Activated naive CD4-positive, alpha-beta T cell treated with anti-CD3 and anti-CD28 coated beads for 36 hours (primary cell): ENCODE measurements at places on chromosomes 3 and 15. TPM values are rescaled to one million over a fixed set of nuclear protein-coding genes. Genes with fewer than 3 reads are reported as not detected.

SRGAP3 gene
- 2.5 TPM for total RNA-seq

FEZF2 gene
- not detected for total RNA-seq

DNA sequence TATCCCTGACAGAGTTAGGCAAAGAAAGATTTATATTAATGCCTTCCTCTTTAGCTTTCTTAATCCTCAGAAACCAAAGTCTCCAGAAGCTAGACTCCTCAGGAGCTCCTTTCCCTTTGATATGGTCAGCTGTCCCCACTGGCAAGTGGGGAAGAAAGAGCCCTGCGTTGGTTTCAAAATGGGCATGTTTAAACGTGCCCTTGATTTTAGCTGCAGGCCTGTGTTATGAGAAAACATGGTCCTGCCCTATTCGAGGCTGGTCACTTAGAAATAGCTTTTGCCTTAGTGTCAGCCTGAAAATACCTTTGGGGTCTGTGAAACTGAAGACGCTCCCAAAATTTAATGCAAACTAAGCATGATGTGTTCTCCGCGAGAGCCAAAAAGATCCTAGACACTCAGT, 135.5 kb upstream of the RARB start:
- H3K4me3 ChIP-seq: no peak overlapping the region
- H3K27me3 ChIP-seq: peaks cover 1% of the 10 kb centered on the region
- DNase-seq: no peak

DNA sequence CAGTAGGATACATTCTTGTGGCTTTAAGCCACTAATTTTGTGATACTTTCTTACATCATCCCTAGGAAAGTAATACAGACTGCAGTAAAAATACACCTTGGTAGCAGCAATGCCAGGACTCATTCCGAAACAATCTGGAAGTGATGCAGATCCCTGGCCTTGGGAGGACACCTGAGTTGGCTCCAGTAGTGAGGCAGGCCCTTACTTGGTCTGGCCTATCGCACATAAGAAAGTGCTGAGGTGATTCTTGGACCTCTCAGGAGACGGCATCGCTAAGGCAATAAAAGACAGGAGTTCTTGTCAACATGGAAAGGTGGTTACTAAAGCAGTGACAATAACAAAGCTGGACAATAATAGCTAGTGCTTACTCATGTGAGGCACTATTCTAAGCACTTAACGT, 126.5 kb downstream of the SUCNR1 start:
- no peaks in the 10 kb centered on the region for H3K27me3 ChIP-seq
- H3K4me3 ChIP-seq: no peak overlapping the region
- no peak for DNase-seq
- H3K4me1 ChIP-seq: no peaks in the 10 kb centered on the region
- H3K36me3 ChIP-seq: no peaks in the 10 kb centered on the region

DNA sequence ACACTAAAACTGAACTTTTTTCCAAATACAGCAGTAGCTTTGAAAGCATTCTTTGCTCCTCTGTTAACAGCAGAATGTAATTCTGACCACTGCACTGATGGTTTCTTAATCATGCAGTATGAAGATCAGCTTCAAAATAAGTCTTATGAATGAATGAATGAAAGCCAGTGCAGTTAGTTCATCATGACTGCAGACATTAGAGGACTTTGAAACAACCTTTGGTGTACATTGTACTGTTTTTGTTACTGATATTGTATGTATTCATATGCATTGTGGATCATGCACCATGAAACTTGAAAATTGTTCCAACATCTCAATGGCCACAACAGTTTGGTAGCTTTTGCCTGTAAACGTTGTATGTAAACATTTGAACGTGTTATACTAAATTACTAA, 1.3 kb upstream of the TNIK start:
- DNase-seq: no peak
- no peaks in the 10 kb centered on the region for H3K27me3 ChIP-seq
- peak overlapping the region; percentile 84 for H3K4me3 ChIP-seq
- H3K4me1 ChIP-seq: peaks cover 26% of the 10 kb centered on the region
- peak overlapping the region; percentile 88 for H3K27ac ChIP-seq
- H3K36me3 ChIP-seq: no peaks in the 10 kb centered on the region

DNA sequence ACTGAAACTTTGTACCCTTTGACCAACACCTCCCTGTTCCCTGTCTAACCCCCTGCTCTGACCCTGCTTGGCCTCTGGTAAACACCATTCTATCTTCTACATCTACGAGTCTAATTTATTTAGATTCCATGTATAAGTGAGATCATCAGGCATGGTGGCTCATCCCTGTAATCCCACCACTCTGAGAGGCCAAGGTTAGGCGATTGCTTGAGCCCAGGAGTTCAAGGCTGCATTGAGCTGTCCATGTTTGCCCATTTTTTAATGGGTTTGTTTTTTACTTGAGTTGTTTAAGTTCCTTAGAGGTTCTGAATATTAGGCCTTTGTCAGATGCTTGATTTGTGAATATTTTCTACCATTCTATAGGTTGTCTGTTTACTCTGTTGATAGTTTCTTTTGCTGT, 16.9 kb downstream of the FBXW12 start:
- DNase-seq: no peak
- H3K4me3 ChIP-seq: no peak overlapping the region
- H3K27me3 ChIP-seq: peaks cover 2% of the 10 kb centered on the region
- no peak overlapping the region for H3K27ac ChIP-seq
- H3K4me1 ChIP-seq: no peaks in the 10 kb centered on the region

GRCh38 chr3:110504401-110504800, 567.2 kb upstream of the NECTIN3 start:
- peaks cover 6% of the 10 kb centered on the region for H3K27me3 ChIP-seq
- no peak overlapping the region for H3K4me3 ChIP-seq
- no peak overlapping the region for H3K27ac ChIP-seq
- H3K36me3 ChIP-seq: no peaks in the 10 kb centered on the region

- H3K4me1 ChIP-seq: peaks cover 19% of the 10 kb centered on the region
- H3K4me3 ChIP-seq: no peak overlapping the region
- peaks cover 8% of the 10 kb centered on the region for H3K27me3 ChIP-seq
- H3K27ac ChIP-seq: no peak overlapping the region
These were observed 116.2 kb downstream of the CHSY1 start for GRCh38 chr15:101135532-101136166.

GRCh38 chr15:39919411-39919747, 687 bp downstream of the GPR176 start:
- H3K27ac ChIP-seq: no peak overlapping the region
- peaks cover 20% of the 10 kb centered on the region for H3K27me3 ChIP-seq
- DNase-seq: no peak
- H3K4me3 ChIP-seq: peak overlapping the region; percentile 51

ATP10A gene
- 13.0 TPM for total RNA-seq

WDR76 gene
- 94.0 TPM for total RNA-seq

- no peak for DNase-seq
- peaks cover 7% of the 10 kb centered on the region for H3K36me3 ChIP-seq
- no peak overlapping the region for H3K4me3 ChIP-seq
- H3K27me3 ChIP-seq: no peaks in the 10 kb centered on the region
These were observed 43.8 kb downstream of the TRAK1 start for GRCh38 chr3:42134867-42135464.

- H3K27ac ChIP-seq: no peak overlapping the region
- no peak overlapping the region for H3K4me3 ChIP-seq
- H3K27me3 ChIP-seq: peaks cover 13% of the 10 kb centered on the region
These were observed 488.4 kb downstream of the NR2F2 start for GRCh38 chr15:96818861-96819260.

GRCh38 chr3:84727616-84728015, 231.2 kb upstream of the CADM2 start:
- H3K27me3 ChIP-seq: no peaks in the 10 kb centered on the region
- DNase-seq: no peak
- no peak overlapping the region for H3K27ac ChIP-seq
- no peaks in the 10 kb centered on the region for H3K4me1 ChIP-seq
- no peak overlapping the region for H3K4me3 ChIP-seq

- no peak overlapping the region for H3K4me3 ChIP-seq
- H3K27ac ChIP-seq: no peak overlapping the region
- H3K36me3 ChIP-seq: no peaks in the 10 kb centered on the region
- DNase-seq: no peak
- no peaks in the 10 kb centered on the region for H3K27me3 ChIP-seq
These were observed 96.0 kb downstream of the ABHD5 start for GRCh38 chr3:43786526-43787305.

SLC22A13 gene
- not detected for total RNA-seq

DNA sequence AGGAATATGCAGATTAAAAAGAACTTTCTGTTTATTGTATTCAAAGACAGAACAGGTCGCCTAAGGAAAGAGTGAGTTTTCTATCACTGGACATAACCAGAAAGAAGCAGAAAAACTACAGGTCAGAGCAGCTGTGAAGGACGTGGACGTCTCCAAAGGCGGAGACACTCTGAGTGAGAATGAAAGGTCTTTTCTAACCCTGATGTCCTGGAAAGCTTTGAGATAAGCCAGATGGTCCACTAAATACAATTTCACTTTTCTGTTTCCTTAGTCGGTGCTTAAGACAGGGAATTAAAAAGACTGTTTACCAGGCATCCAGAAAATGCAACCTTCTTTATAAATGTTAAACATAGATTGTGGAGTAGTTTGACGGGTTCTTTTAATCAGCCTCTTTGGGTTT, 360.4 kb downstream of the FGF12 start:
- no peaks in the 10 kb centered on the region for H3K36me3 ChIP-seq
- H3K27ac ChIP-seq: no peak overlapping the region
- H3K4me3 ChIP-seq: no peak overlapping the region
- peaks cover 2% of the 10 kb centered on the region for H3K27me3 ChIP-seq
- H3K4me1 ChIP-seq: no peaks in the 10 kb centered on the region

TRPC1 gene
- 4.8 TPM for total RNA-seq

SMC4 gene
- 191 TPM for total RNA-seq

- no peaks in the 10 kb centered on the region for H3K4me1 ChIP-seq
- H3K36me3 ChIP-seq: no peaks in the 10 kb centered on the region
- no peak for DNase-seq
- no peak overlapping the region for H3K27ac ChIP-seq
- H3K4me3 ChIP-seq: no peak overlapping the region
- no peaks in the 10 kb centered on the region for H3K27me3 ChIP-seq
These were observed 28.4 kb downstream of the TP63 start for GRCh38 chr3:189659571-189659970.

FRG2C gene
- not detected for total RNA-seq

IFT80 gene
- 9.9 TPM for total RNA-seq

NOX5 gene
- not detected for total RNA-seq

DNA sequence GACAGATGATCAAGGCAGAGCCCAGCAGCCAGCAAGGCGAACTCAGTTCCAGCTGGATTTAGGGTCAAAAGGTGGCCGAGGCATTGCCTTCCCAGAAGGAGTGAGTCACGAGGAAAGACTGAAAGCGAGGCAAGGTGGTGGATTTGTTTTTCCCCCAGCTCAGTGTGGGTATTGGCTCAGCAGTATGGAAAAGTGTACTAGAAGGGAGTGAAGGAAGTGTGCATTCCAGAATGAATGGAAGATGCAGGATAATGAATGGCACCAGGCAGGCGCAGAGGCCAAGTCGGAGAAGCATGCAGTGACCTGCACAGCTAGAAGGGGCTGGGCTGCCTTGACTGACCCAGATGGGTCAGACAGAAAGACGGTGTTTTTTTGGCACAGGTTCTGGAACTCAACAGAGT, 46.3 kb downstream of the FOXP1 start:
- no peak for DNase-seq
- H3K4me3 ChIP-seq: no peak overlapping the region
- H3K27ac ChIP-seq: no peak overlapping the region
- peaks cover 13% of the 10 kb centered on the region for H3K4me1 ChIP-seq

DNA sequence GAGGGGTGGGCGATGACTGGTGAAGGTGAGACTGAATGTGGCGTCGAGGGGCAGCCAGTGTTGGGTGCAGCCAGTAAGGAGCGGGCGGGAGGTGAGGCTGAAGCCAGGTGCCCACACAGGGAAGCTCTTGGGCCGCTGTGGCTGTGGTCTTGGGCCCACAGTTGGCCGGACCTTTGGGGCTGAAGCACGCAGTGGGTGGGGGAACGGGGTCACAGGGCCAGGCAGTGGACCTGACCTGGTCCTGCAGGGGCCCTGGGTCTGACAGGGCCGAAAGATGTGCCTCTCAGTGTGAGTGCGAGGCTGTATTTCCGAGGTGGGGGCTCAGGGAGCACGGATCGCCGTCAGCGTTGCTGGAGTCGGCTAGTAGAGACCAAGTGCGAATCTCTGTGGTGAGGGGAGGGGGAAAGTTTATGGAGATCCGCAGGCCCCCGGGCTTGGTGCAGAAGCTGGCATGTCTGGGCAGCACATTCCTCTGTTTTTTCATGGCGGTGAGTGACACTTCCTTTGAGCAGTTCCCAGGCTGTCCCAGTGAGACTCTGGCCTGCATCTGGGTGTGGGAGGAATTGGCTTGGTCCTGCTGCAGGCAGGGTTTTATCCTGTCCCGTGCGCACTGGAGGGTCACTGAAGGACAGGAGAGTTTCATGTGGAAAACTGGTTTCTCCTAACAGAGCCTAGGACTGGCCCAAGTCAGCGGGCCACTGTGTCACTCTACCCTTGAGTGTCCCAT, 100.8 kb downstream of the TMEM266 start:
- H3K27ac ChIP-seq: no peak overlapping the region
- H3K4me1 ChIP-seq: peaks cover 2% of the 10 kb centered on the region
- H3K27me3 ChIP-seq: no peaks in the 10 kb centered on the region
- no peak overlapping the region for H3K4me3 ChIP-seq

DNA sequence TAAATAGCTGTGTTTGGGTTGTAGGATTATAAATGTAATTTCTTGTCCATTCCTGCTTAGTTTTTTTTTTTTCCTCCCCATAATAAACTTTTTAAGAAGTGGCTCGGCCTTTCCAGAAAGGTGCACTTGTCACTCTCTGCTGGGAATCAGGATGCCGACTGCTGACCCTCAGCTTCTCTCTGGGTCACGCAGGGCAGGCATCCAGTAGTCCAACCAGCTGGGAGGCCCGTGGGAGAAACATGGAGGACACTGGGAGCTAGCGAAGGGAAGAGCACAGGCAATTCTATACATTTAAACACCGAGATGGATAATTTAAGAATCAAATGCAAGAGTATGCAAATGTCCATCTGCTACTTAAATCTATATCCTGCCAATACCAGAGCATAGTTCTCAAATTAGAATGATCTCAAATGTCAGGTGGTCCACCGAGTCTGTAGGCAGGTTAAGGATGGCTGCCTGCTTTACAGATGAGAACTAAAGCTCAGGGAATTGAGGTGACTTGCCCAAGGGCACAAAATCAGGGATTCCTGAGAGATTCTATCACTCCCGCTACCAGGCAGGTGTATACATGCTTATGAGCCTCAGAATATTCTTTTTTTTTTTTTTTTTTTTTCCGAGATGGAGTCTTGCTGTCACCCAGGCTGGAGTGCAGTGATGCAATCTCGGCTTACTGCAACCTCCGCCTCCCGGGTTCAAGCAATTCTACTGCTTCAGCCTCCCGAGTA, 64.5 kb downstream of the DAPK2 start:
- no peaks in the 10 kb centered on the region for H3K36me3 ChIP-seq
- no peak overlapping the region for H3K4me3 ChIP-seq
- peaks cover 5% of the 10 kb centered on the region for H3K4me1 ChIP-seq
- DNase-seq: no peak
- H3K27ac ChIP-seq: no peak overlapping the region

DNA sequence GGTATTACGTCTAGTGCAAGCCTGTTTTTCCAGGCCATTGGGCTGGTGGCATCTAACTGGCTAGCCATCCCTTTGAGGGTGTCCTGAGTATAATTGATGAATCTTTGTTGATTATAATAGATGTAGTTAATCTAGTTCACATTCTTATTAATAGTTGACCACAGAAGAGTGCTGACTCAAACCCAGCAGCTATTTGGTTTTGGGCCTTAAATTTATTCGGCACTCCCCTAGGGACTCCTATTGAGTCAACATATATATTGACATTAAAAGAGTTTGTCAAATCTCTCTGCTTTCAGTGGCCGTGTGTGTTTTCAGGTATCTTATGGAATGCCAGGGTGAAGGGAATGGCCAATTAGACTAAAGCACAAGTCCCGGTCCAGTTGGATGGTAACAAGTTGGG, 19.7 kb downstream of the ARL8B start:
- no peak for DNase-seq
- H3K36me3 ChIP-seq: peaks cover 15% of the 10 kb centered on the region
- no peak overlapping the region for H3K4me3 ChIP-seq
- H3K27ac ChIP-seq: no peak overlapping the region
